ENCODE measurements at places on chromosomes 2 and 18.

- DNase-seq = no peak
Measured at GRCh38 chr2:73987109-73987947, 2.6 kb downstream of the TET3 start.

GRCh38 chr2:3728104-3729054 is 25.0 kb downstream of the DCDC2C start:
- no peak for DNase-seq

GRCh38 chr2:50612306-50612705 is 419.6 kb downstream of the NRXN1 start:
- no peak for DNase-seq

DNA sequence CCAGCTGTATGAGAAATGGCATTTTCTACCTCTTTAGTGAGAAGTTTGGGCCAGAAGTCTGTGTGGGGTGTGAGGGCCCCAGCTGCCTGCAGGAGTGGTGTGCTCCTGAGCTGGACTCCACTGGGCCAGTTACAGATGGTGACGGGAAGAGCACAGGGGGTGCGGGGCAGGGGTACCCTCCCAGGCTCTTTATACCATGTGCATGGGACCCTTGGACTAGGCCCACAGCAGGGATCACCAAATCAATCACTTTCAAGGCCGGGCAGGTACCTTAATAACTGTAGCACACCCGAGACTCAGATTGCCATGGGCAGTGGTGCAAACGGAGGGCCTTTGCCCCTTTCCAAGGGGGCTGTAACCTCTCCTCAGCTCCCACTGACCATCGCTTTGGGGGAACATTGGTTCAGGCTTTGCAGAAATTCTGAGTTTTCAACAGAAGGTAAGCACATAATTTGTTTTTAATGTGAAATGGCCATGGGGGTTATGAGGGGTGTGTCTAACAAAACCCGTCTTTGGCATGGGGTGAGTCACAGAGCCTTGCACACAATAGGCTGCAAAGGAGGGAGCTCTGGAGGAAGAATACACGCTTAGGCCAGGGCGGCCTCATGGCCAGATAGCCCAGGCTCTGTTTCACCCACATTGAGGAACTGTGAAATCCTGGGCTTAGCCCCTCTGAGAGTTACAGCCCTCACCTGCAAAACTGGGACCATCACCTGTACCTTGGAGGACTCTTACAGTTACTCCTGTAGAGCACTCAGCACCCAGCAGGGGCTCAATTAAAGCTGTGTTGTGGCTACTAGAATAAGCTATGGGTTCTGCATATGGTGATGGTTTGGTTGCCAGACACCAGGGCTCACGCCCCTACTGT is 141.0 kb upstream of the BCL2L11 start:
- no peak for DNase-seq

GRCh38 chr18:68735483-68736343 is 20.8 kb upstream of the TMX3 start:
- DNase-seq = no peak

GRCh38 chr2:20054931-20055330 is 3.5 kb upstream of the LAPTM4A start:
- no peak for DNase-seq

GRCh38 chr2:150566289-150566688 is 78.8 kb upstream of the RND3 start:
- DNase-seq = no peak

DNA sequence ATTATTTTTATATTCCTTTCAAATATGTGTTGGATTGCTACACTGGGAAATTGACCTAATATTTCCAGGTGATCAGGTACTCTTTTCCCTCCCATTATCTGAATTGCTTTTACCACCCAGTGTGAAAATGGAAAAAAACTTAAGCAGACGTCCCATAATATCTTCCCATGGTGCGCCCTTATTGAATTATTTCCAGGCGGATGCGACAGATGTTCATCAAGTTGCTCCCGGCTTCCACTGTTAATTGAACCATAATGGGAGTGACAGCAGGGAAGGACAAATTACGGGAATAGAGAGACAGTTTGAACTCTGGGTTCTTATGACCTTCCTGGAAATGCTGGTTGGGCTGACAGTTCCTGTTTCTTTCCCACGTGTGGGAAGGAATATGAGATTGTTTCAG is 93.3 kb downstream of the THSD7B start:
- no peak for DNase-seq

- DNase-seq = no peak
Measured at GRCh38 chr18:50700245-50701165, 119.3 kb downstream of the MRO start.

DNA sequence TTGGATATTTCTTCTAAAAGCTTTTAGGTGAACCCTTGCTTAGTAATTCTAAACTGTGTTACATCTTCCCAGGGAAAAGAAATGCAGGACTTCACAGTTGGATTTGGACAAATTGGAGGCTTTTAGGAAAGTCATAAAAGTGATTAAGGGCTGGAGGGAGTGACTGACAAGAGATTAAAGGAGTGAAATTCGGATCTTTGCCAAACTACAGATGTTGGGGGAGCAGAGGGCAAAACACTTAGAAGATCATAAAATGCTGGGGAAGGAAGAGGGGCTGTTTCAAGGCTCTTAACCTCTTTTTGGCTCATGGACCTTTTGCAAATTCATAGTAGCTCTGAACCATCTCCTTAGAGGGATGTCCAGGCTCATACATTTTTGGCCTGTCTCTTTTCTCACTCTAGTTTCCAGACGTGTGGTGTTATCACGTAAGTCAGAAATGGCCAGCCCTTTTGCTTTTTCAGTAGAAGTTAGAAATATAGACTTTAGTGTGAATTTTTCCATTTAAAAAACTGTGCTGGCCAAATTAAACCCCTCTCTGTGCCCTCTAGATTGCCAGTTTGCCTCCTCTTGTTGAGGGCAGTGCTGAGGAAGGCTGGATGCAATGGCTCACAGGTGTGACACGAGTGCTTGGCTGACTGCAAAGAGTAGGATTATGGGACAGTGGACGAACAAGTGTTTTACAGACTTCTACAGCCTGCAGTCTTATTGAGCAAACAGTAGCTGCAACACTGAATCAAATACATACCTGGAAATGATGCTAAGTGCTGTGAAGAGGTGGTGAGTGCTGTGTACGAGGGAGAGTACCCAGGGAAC is 109.9 kb downstream of the LYPD6B start:
- DNase-seq = no peak

DNA sequence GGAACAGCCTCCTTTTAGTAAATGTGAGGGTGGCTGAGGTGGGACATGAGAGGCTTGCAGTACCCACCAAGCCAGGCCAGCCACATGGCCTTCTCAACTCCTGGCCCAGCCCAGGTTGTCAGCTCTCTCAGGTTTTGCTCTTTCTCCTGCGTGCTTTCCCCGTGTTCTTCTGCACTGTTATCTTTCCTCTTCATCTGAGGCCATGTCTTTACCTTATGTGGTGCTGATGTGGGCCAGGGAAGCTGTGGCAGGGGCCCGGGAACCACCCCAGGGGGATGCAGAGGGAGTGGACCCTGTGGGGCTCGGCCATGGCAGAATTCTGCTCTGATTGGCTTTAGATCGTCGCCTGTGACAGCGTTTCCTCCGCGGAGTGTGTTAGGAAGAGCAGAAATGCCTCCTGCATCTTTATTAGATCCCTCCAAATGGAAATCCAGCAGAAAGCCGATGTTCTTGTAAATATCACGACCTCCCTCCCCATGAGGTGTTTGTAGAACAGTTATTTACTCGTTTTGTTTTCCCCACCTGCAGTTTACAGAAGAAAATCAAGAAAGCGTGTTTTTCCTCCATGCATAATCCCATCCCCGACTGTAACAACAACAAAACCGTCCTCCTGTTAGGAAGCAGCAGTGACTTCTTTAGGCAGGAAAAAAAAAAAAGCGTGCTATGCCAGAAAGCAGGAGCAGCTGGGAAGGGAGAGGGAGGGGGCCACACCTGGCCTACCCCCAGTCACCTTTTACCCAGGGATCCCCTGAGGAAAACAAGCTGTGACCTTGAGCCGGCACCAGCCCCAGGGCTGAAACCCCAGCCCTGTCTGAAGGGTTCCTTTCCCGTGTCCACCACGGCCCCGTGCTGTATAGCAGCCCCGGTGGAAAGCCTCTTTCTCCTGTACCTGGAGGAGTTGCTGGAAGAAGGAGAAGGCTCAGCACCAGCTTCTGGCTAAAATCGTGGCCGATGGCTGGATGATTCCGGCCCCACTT is 54.8 kb downstream of the HPCAL1 start:
- no peak for DNase-seq

DNA sequence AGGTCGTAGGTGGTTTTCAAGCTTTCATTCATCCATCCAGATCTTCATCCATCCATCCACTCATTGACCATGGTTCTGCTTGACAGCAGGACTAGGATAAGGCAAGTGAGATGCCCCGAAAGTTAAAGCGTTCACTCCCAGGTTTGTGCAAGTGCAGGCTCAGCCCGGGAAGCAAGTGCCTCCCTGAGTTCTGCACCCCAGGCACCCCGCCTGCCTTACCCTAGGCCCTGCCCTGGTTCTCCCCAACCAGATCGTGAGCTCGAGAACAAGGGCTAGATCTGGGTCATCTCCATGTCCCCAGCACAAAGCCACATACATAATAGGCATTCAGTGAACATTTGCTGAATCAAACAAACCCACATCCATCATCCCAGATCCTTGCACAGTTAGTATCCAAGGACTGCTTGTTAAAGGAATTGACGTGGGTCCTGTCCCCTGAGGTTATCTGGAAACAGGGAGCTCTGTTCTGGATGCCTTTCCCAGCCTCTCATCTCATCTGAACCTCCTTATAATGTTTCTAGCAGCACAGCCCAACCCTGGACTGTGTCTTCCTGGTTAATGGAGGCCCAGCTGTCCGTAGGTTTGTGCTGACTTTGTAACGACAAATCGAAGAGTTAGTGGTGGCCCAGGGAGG is 116.1 kb upstream of the GPC1 start:
- DNase-seq = no peak

DNA sequence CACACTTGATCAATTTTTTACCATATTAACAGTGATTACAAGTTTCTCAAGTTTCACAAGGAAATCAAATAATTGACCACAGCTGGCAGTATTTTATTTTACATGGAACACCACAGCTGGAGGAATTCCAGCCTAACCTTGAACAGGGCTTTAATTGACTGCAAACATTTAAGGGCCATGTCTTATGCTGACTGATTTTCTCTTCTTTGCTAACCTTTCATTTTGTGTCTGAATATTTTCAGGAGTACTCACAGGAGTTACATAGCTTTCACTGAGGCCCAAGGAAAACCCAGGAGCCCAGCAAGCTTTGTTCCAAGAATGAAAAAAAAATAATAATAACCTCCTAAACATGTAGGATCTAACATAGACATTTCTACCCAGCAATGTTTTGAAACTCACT is 49.6 kb downstream of the FRZB start:
- no peak for DNase-seq

GRCh38 chr2:235270956-235271355 is 222.9 kb upstream of the AGAP1 start:
- peak; percentile 57 for DNase-seq

DNA sequence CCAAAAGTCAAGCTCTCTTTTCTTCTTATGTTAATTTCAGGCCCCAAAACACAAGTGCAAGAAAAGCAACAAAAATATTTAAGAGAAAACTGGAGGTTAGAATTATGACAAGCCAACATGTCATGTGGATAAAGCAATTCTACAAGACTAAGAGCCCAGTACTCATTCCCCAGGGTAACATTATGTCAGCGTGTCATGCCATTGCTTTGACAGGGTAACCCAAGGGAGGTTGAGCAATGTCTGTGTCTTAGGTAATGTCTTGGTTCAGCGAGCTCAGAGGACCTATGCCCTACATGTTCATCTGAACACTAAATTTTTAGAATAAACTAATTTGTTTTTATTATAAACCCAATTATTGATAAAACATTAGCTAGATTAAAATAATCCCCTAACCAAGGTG is 173.2 kb upstream of the ZNF804A start:
- no peak for DNase-seq

DNA sequence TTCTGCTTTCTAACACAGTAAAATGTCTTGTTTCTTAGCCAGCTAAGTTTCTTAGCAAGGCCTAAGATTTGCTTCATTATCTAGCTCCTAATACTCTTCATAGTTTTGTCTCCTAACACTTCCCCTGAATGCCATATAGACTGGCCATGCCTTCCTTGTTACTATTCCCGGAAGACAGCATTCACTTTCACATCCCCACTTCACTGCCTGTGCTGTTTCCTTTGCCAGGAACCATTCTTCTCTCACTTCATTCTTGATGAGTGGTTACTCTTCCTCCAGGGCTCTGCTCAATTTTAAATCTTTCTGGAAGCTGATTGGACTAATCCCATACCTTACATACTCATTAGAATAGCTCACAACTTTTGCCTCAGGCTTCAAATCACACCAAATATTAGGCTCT is 1510.2 kb upstream of the DDX18 start:
- DNase-seq = no peak

- DNase-seq = no peak
Measured at GRCh38 chr2:235698028-235698427, 204.2 kb downstream of the AGAP1 start.

GRCh38 chr2:3504741-3505140 is 14.6 kb downstream of the ADI1 start:
- no peak for DNase-seq

- DNase-seq = no peak
Measured at GRCh38 chr2:229408356-229408755, 137.3 kb upstream of the PID1 start.

GRCh38 chr2:7648221-7648795 is 731.1 kb downstream of the RNF144A start:
- no peak for DNase-seq

DNA sequence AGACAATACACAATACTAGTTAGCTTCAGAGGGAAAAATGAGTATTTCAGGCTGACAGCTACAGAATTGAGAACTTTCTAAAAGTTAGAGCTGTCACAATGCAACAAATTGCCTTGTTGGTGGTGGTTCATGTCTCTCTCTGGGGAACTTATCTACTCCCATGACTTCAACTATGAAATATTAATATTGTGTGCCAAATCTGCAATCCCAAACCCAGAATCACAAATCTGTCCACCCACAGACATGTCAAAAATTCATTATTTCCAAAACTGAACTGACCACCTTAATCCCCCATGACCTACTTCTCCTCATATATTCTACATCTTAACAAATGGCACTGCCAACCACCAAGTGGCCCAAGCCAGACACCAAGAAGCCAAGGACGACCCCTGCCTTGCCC is 143.5 kb downstream of the TCF4 start:
- no peak for DNase-seq

DNA sequence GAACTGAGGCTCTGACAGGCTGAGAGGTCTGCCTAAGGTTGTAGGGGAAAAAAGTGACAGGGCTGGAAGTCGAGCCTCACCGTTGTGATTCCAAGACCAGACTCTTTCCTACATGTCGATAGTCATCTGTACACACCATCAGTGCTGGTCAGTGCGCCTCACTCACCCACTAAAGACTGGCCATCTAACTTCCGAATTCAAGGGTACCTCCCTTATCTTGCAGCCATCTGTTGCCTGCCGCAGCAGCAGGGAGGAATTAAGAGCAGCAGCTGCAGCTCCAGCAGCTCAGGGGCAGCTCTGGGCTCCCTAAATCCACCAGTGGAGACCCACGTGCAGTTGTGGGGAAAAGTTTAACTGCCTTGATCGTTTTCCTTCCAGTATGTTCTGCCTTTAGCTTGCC is 32.6 kb upstream of the GPR39 start:
- DNase-seq = no peak

Measured in activated naive CD4-positive, alpha-beta T cell treated with anti-CD3 and anti-CD28 coated beads, Interleukin-2, amount 50 U/mL, for 72 hours (primary cell).